A172 (cell line): ENCODE measurements at places on chromosomes 11 and 22. TPM values are rescaled to one million over a fixed set of nuclear protein-coding genes. Genes with fewer than 3 reads are reported as not detected.

Gene OR8G1
- total RNA-seq = not detected in 2 replicates

Gene SLC22A24
- not detected in 2 replicates for total RNA-seq

Gene BACE1
- total RNA-seq = 12.3 and 13.2 TPM in 2 replicates

Gene CHCHD10
- 2.6 and 17.3 TPM in 2 replicates for total RNA-seq

Gene TRIM34
- total RNA-seq = 13.8 and 18.4 TPM in 2 replicates

Gene SLC25A18
- total RNA-seq = 0.09 TPM in 1 of 2 replicates, not detected in the other

Gene ALDH3B2
- total RNA-seq = not detected in 2 replicates

Gene GUCY1A2
- total RNA-seq = 0.02 and 0.07 TPM in 2 replicates

Gene MAJIN
- total RNA-seq = not detected in 2 replicates

Gene MYEOV
- 68.7 and 130 TPM in 2 replicates for total RNA-seq

- no peak for DNase-seq
Measured at GRCh38 chr11:120249279-120250262, 9.6 kb downstream of the POU2F3 start.

GRCh38 chr11:106642331-106642730 lies 375.9 kb downstream of the GUCY1A2 start:
- no peak for DNase-seq

DNA sequence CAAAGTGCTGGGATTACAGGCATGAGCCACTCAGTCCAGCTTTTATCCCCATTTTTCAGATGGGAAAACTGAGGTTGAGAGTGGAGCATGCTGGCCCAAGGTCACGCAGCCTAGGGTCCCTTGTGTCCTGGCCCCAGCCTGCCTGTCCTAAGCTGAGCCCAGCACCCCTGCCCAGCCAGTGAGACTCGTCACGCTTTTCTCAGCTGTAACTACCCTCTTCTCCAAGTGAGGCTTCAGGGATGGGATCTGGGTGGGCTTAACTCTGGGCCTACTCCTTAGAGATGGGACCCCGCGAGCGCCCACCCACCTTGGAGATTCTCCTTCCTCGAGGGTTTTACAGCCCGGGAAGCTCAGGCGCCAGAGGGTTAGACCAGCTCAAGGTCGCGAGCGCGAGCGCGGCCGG lies 390 bp upstream of the TMEM151A start:
- no peak for DNase-seq

DNA sequence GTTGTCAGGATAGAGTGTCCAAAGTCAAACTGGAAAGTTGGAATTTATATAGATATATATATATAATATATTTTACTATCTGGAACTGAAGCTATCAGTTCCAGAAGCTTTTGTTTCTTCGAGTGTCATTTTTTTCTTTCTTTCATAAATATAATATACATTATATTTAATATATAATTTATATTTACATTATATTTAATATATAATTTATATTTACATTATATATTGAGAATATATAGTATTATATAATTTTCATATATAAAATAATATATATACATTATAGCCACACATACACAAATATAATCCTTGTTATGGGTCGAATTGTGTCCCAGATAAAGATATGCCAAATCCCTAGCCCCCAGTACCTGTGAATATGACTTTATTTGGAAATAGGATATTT lies 842.3 kb upstream of the LRRC4C start:
- no peak for DNase-seq

- no peak for DNase-seq
Measured at GRCh38 chr22:33166206-33166605, 108.0 kb upstream of the SYN3 start.

- DNase-seq = no peak
Measured at GRCh38 chr11:95372097-95372656, 141.2 kb upstream of the SESN3 start.

- no peak for DNase-seq
Measured at GRCh38 chr22:46481386-46481785, 56.0 kb downstream of the CELSR1 start.

GRCh38 chr11:44269369-44270351 lies 40.3 kb downstream of the ALX4 start:
- no peak for DNase-seq

GRCh38 chr11:70233511-70233934 lies 30.4 kb downstream of the FADD start:
- DNase-seq = peak; percentile 99
